ENCODE measurements at places on chromosomes 12 and 14.

- DNase-seq: no peak
Observed at GRCh38 chr12:90905691-90906370, 49.1 kb downstream of the CCER1 start.

GRCh38 chr14:51107801-51108200, 12.9 kb upstream of the TRIM9 start:
- no peak for DNase-seq

- DNase-seq: no peak
Observed at GRCh38 chr12:3523058-3523457, 32.1 kb downstream of the PRMT8 start.

DNA sequence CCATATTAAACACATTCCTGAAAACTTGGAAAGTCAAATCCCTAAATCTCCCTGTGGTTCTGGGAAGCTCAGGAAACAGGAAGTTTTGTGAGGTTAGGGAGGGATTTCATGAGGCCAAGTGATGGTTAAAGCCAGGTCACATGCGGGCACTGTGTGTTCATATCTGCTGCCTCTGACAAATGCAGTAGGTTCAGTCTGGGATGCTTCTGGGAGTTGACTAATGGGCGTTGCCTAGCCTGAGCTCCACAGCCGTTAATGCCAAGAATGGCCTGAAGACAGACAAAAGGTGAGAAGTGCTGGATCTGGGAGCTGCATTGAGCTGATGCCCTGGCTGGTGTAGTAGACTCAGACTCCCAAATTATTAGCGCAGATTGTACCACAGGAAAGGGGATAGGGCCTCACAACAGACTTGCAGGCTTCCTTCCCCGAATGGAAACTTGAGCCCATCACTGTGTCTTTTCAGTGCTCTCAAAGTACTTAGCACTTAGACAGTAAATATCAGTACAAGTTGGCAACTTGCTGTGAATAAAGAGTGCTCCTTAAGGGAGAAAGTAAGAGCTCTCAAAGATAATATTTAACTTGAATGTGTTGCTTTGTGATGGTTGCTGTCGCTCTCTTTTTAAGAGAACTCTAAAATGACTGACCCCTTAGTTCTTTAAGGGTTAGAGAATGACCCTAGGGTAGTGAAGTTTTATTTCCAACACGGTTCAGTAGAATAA, 17.3 kb downstream of the GSG1 start:
- no peak for DNase-seq

DNA sequence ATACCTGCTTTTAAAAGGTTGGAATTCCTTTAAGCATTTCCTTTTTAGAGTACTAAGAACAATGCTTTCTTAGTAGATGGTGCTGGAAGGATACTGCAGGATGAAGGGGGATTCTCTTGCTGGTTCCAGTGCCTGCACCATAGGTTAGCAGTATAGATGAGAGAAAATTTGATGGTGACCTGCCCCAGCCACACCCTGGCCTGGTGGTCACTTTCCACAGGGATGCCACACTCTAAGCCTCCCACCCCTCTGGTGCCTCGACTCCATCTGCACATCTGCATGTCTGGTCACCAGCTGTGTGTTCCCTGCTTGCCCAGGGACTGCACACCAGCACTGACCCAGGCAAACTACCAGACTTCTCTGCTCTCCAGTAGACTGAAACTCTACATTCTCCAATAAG, 19.1 kb downstream of the SLC2A3 start:
- DNase-seq: no peak

DNA sequence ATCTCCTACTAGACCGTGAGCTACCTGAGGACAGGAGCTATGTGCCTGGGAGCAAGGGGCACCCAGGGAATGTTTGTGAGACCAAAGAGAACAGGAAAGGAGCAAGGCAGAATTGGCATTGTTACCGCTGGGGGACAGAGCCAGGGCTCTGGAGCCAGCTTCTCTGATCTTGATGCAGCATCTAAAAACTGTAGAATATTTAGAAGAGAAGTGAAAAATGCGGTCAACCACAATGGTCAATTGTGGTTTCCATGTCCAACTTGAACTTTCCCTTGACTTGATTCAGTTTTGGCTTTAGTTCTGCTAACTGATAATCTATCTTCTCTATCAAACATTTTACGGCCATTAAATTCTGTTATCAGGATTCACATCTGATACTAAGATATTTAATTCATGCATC, 201.2 kb downstream of the ANO4 start:
- DNase-seq: no peak

DNA sequence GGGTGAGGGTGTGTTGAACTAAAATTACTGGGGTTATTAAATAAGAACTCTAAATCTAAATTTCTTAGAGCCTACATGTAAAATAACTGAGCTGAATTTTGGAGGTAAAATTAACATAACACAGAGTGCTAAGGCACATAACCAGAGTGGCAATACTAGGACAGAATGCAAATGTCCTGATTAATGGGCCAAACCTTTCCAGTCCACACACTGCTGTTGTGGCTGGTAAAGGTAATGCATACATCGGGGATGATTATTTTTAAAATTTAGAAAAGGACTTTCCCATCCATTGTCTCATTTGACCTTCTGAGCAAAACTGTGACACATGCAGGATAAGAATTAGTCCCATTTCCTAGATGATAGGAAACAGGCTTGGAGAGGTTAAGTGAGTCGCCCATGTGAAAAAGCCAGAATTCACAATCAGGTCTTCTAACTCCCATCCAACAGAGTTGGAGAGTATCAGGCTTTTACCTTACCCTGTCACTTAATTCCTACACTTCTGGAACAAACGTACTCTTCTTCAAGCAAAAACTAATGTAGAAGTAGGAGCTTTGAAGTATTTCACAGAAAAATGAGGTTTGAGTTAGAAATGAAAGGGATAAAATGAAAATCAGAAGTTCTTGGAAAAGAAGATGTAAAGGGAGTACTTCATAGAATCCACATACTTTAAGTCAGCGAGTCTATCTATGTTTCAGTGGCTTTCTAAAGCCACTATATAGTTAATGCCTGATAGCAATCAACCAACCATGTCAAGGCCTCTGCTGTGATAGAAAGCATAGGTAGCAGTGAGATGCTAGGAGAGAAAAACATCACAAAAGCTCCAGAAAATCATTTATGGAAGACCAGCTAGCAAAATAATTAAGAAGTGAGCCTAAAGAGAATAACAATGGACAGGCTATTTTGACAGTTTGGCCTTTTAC, 334.9 kb upstream of the DIO2 start:
- no peak for DNase-seq

DNA sequence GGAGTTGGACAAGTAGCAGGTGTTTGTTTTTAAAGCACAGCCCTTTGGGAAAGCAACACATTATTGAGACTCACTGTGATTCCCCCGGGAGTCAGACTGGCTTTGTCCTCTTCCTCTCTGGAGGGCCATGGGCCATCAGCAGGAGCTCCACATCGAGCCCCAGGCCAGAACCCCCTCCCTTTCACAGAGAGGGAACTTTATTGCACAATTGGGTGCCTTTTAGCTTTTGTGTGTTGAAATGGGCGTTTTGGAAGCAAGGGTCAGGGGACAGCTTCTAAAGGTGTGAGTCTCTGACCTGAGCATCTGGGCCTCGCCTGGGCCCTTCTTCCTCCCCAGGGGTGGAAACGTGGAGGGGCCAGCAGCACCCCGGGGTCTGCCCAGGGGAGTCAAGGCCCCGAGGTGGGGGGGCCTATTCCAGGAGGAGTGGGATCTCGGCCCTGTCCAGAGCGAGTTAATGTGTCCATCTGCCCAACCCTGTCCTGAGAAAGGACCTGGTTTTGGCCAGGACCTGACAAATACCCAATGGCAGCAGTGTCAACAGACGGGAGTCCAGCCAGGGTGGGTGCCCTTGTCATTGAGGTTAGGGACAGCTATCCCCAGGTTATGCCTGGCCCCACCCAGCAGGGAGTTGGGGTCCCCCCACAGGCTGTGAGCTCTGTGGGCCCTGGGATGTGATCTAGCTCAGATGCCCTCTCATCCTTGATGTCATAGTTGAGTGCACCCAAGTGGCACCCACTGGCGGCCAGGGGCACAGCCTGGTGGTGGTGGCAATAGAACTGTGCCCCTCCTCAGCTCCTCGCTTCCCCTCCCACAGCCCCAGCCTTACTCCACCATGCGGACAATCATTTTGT, 37.1 kb downstream of the SLC8B1 start:
- no peak for DNase-seq

GRCh38 chr14:21647380-21647779, 6.3 kb upstream of the OR4E2 start:
- DNase-seq: no peak

DNA sequence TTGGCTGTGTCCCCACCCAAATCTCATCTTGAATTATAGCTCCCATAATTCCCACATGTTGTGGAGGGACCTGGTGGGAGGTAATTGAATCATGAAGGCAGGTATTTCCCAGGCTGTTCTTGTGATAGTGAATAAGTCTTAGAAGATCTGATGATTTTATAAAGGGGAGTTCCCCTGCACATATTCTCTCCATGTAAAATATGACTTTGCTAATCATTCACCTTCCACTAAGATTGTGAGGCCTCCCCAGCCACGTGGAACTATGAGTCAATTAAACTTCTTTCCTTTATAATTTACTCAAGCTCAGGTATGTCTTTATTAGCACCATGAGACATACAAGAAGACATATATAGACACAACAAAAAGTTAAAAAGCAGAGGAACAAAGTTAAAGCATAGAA, 120.0 kb downstream of the CPNE8 start:
- no peak for DNase-seq

DNA sequence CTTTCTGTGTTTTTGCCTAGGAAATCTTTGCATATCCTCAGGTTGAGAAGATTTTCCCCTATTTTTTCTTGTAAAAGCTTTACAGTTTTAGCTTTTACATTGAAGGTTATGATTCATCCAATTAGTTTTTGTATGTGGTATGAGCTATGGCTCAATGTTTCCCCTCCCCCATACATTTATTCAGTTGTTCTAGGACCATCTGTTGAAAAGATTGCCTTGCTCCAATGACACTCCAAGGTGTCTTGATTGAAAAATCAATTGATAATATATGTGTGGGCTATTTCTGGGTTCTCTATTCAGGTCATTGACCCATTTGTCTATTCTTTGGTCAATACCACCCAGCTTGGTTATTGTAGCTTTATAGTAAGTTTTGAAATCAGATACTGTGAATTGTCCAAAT, 42.6 kb downstream of the LRTM2 start:
- DNase-seq: no peak

GRCh38 chr12:126036348-126036747, 971.1 kb downstream of the AACS start:
- no peak for DNase-seq
